ENCODE measurements at places on chromosomes 7 and 10.

GRCh38 chr7:82740246-82740848 lies 296.8 kb upstream of the CACNA2D1 start:
- peak; percentile 51 for DNase-seq

- DNase-seq = no peak
These were observed 8.5 kb upstream of the SCD start for GRCh38 chr10:100338434-100339036.

DNA sequence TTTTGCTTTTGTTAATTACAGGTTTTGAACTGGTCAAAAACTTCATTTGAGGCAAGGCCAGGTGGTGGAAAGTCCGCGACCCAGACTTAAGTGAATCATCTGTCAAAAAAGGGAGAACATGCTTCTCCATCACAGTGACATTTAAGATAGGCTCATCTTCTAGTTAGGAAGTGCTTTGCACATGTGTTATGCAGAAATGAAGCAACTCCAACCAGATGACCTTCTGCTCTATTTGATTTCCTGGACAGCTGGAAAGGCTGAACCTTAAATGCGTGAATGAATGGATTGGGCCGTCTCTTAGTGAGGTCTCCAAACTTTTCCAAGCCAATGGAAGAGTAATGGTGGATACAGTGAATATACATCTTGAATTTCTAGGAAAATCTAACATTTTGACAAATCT lies 101.6 kb upstream of the FAM13C start:
- DNase-seq = no peak

- DNase-seq = peak; percentile 31
These were observed 45.6 kb downstream of the TPST1 start for GRCh38 chr7:66250711-66251110.

GRCh38 chr10:12564173-12564572 lies 214.8 kb downstream of the CAMK1D start:
- DNase-seq = peak; percentile 17

DNA sequence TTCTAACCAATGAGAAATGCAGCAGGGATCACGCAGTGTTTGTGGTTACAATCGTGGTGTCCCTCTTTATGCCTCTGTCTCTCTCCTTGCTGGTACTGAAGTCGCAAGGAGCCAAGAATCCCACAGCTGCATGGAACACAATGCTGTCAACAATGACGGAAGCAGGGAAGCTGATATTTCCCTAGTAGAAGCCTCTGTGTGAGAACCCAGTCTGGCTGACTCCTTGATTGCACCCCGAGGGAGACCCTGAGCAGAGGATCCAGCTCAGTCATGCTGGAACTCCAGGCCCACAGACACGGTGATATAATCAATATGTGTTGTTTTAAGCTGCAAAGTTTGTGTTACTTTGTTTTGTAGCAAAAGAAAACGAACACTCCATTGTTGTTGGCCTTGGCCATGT lies 677.9 kb downstream of the PARD3 start:
- DNase-seq = no peak

- no peak for DNase-seq
These were observed 323.0 kb downstream of the GALNT17 start for GRCh38 chr7:71454981-71455380.
